ENCODE measurements at places on chromosomes 16 and 17.

GRCh38 chr16:87665193-87665592 is 62.9 kb downstream of the JPH3 start:
- DNase-seq, result no peak

DNA sequence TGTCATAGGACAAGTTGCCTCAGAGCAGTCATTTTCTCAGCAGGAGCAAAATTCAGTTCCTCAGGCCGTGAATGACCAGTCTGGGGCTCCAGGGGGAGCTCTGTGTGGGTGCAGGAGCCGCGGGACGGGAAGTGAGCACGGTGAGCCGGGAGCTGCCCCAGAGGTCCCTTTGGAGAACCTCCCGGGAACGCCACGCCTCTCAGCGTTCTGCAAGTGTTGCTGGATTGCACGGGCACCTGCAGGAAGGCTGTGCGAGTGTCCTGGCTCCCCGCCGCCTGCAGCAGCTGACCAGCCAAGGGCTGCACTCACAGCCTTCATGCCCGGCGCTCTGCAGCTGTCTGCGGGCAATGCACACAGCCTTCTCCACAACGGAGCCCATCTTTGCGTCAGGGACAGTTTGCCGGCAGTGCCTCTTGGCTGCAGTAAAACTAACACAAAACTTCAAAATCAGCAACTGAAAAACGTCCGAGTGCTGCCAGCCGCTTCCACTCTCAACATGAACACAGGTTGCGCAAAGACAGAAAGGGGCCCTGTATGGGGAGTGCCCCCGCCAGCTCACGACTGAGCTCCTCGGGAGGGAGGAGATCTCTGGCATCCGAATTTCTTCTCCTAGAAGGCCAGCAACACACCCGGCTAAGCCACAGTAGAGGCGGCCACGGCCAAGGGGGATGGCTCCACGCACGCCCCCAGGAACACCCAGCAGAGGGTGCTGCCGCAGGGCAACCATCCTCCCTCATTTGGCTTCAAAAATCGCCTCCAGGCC is 16.0 kb downstream of the NDUFAF8 start:
- DNase-seq, result no peak

GRCh38 chr17:43740541-43740940 is 18.1 kb downstream of the SOST start:
- no peak for DNase-seq

DNA sequence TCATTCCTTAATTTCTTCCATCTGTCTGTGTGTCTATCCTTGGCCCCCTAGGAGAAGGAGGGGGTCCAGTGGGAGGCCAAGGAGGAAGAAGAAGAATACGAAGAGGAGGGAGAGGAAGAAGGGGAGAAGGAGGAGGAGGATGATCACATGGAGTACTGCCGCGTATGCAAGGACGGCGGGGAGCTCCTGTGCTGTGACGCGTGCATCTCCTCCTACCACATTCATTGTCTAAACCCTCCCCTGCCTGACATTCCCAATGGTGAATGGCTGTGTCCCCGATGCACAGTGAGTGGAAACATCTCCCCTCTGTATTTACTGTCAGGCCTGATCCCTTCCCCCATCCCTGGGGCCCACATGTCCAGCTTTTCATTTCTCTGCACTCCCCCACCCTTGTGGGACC is 6.3 kb downstream of the CHD3 start:
- DNase-seq, result no peak

DNA sequence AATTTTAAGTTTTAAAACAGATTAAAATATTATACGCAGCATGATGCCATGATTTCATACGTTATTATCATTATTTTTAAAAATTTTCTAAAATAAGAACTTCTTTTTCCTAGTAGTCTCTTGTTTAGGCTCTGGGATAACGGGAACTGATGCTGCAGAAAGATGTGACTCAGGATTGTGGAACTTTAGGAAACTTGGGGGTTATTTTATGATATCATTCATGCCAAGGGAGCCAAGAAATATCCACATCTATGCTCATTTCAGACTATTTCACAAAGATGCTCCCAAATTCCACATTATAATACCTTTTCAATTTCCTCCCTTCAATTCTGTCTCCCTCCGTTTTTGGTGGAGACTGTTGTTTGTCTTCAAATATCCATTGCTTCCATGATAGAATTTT is 236.4 kb downstream of the HS3ST3A1 start:
- DNase-seq, result no peak

DNA sequence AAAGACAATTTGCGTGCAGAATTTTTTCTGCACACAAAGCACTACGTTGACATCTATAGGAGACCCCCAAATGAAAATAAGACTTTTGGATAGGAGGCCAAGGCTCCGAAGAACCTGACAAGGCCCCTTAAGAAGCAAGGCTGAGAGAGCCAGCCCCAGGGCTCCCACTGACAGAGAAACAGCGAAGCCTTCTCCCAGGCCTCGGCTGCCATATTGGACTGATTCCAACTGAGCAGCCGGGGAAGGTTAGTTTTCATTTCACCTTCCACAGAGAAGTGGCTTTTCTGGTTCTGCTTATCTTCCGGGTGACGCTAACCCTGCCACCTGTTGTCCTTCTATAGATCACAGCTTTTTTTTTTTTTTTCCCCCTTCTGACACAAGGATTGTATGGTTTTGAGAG is 356.7 kb downstream of the SOX9 start:
- DNase-seq, result no peak

GRCh38 chr16:23391381-23392222 is 61.4 kb downstream of the COG7 start:
- DNase-seq, result no peak

GRCh38 chr16:85773044-85773443 is 22.1 kb upstream of the C16orf74 start:
- no peak for DNase-seq

- no peak for DNase-seq
Measured at GRCh38 chr16:19033761-19034160, 33.7 kb upstream of the COQ7 start.

DNA sequence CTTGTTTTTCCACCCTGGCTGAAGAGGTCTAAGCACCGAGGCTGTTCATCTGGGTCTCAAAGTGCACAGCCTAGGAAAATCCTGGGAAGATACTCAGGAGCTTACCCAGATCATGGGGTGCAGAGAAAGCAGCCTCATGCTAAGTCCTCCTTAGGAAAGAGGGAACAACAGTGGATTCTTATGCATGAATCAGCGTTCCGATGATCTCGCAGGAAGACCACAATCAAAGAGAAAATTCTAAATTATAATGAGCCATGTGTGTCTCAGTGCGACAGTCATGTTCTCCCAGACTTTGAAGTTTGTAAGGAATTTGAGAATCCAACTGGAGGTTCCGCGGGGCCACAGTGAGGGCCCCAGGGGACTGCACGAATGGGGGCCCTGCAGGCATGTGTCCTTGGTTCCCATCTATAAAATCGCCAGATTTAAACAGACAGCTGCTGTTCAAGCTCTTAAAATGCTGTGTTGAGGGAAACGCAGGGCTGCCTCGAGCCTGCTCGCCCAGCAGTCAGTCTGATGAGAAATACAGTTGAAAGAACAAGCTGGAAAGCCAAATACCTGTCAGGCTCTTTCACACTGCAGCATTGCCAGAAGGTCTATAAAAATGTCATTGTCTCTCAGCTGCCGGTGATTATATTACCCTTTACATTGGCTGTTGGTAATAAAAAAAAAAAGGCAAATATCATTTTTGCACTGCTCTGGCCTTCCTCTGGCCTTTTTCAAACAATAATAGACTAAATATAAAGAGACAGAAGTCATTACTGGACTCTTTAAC is 152.1 kb downstream of the PMP22 start:
- DNase-seq, result no peak

DNA sequence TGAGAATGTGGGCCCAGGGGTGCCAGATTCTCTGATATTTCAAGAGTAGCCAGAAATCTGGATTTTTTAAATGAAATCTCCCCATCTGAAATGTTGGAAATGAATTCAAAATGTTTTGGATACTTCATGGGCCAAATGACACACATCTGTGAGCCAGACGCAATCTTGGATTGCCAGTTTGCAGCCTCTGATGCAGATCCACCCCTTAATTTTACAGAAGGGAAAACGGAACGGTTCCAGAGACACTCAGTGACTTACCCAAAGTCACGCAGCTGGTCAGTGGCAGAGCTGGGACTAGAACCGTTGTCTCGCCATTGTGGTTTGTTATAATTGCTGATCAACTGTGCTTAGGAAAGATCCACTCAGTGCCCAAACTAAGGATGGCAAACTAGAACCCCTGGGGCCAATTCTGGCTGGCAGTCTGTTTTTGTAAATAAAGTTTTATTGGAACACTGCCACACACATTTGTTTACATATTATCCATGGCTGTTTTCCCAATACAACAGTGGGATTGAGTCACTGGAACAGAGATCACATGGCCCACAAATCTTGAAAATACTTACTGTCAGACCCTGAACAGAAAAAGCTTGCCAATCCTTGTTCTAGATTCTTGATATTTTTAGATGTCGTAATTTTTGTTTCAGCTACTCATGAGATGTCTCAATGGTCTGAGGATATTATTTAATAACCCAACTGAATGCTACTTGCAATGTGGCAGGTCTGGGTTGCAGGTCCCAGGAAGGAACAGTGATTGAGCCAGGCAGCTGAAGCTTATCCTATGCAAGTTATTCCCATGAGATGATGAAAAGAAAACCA is 143.8 kb downstream of the AXIN2 start:
- DNase-seq, result no peak

GRCh38 chr16:88437367-88437964 is 15.6 kb upstream of the ZFPM1 start:
- no peak for DNase-seq

DNA sequence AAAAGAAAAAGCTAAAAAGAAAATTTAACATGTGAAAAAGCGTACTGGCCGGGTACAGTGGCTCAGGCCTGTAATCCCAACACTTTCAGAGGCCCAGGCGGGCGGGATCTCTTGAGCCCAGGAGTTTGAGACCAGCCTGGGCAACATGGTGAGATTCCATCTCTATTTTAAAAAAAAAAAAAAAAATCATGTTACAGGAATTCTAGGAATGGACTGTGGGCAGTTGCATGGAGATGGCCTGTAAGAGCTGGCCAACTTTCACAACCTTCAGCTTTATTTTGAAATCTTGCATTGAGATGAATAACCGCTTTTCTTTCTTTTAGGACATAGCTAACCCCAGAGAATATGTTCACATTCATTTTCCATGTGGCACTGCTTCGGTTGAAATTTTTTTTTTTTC is 8.2 kb upstream of the CIAO3 start:
- DNase-seq, result no peak

GRCh38 chr16:17606460-17606859 is 135.7 kb upstream of the XYLT1 start:
- no peak for DNase-seq

DNA sequence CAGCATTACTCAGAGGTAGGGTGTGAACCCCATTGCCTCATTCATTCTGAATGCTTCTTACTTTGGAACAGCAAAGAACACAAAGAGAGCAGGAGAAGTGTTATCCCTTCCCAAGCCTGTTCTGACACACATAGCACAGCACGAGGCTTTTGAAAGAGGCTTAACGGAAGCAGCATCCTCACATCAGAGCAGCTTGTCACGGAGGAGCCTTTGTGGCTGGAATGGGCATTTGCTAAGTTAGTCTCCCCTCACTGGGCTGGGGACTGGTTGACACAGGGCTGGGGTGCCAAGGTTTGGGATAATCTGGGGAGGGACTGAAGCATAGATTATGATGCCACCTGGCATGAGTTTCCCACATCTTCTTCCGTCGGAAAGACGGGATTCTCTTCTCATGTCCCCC is 167.5 kb upstream of the DNAH9 start:
- no peak for DNase-seq

GRCh38 chr17:76056882-76057281 is 15.4 kb downstream of the SRP68 start:
- DNase-seq, result no peak

GRCh38 chr17:58166682-58167081 is at the start of gene OR4D2:
TSS of gene OR4D2 (plus strand) at chr17:58166982. CDS start at chr17:58169656, 2,674 bp downstream.
- no peak for DNase-seq

DNA sequence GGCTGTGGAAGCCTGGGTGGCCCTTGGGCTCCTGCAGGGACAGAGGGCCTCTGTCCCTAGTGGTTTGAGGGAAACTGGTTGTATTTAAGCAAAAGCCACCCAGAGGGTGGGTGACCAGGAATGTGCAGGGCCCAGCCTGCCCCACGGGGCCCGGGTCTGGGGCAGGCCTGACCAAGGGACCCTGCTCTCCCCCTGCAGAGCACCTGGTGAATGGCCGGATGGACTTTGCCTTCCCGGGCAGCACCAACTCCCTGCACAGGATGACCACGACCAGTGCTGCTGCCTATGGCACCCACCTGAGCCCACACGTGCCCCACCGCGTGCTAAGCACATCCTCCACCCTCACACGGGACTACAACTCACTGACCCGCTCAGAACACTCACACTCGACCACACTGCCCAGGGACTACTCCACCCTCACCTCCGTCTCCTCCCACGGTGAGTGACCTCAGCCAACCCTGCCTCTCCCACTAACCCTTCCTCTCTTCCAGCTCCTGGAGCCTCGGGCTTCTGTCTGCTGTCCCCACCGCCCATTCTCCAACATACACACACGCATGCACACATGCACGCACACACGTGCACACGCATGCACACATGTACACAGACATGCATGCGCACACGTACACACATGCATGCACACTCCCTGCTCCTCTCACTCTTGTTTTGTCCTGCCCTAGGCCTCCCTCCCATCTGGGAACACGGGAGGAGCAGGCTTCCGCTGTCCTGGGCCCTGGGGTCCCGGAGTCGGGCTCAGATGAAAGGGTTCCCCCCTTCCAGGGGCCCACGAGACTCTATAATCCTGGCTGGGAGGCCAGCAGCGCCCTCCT is 10.4 kb downstream of the GALK1 start:
- DNase-seq, result no peak

- DNase-seq, result no peak
Measured at GRCh38 chr16:57623251-57624043, 5.0 kb upstream of the ADGRG1 start.

DNA sequence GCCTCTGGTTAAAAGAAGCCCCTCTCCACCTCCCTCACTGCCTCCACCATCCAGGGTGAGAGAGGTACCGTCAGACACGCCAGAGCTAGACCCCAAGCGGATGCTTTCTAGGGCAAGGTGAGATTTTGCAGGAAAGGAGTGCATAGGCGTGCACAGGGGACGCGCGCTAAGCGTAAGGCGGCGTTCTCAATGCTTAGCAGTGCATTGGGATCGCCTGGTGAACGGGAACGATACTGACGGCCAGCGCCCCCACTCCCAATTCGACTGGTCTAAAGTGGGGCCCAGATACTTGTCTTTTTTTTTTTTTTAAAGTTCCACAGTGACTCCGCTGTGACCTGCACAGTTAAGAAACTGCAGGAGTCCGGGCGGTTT is 57.9 kb upstream of the CREBBP start:
- no peak for DNase-seq

DNA sequence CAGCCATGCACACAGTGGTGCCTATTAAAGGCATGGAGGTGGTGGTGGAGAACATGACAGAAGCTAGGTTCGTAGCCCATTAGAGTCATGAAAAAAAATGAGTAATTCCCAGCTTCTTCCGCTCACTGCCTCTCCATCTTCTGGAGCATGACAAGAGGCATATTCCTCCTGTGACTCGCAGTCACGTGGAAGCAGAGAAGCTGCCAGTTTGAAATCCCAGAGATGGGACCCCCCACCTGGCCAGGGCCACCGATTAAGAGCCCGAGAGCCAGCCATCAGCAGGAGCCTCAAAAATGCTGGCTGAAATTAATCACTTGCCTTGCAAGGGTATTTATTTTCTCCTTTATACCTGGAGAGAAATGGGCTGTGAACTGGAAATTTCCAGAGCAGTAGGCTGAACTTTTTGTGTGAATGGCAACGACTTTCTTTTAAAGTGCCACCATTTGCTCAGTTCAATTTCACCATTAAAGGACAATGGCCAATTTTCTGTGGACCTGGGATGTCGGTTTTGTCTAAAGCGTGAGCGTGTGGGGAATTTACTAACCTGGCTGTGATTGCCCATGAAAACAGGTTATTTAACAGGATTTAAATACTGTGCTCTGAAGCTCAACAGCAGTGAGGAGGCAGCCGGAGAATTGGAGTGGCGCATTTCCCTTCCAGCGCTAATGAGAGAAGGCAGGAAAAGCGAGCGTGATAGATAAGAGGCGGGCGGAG is 189.7 kb upstream of the SDK2 start:
- DNase-seq, result no peak

All from stimulated activated CD8-positive, alpha-beta memory T cell treated with anti-CD3 and anti-CD28 coated beads, Interleukin-2, amount 100 ng/mL, for 1 hour (primary cell).